ENCODE measurements at places on chromosomes 1 and 21.
A peak's percentile ranks its signal among the peaks of the same experiment; 100 is the strongest.

- no peak for DNase-seq
Observed at GRCh38 chr21:32816261-32816660, 44.7 kb upstream of the PAXBP1 start.

DNA sequence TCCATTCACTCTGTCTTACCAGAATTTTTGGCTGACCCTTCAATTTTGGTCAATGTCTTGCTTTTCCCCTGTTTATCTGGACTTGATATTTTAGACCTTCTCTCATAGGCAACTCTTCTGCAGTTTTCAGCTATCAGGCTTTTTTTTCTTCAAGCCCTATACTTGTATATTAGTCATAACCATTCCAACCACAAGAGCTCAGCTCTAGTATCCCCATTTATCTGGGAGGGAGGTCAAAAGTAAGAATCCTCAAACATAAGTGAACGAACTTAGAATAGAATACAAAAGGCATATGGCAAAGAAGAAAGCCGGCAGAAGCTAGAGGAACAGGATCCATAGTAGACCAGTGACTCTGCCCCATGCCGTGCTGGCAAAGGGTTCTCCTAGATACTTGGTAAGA, 45.9 kb upstream of the TNFSF4 start:
- DNase-seq = no peak

DNA sequence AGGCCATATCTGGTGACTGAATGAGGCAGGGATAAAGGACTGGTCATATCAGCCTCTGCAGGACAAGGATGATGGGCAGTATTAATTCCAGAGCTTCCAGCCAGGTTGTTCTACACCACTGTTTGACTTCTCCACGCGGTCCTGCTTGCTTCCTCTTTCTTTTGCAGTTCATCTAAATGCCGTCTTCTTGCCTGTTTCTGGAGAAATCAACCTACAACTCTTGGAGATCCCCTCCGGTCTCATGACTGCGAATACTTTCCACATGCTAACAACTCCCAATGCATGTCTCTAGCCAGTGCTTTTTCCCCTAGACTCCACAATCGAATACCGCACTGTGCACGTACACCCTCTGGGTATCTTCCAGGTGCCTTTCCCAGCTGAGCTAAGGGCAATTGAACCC, 14.1 kb upstream of the TIAM1 start:
- DNase-seq = no peak

GRCh38 chr1:51558375-51558924, 39.4 kb upstream of the EPS15 start:
- DNase-seq = no peak

- DNase-seq = no peak
Observed at GRCh38 chr1:158290321-158290844, 660 bp downstream of the CD1C start.

- peak; percentile 53 for DNase-seq
Observed at GRCh38 chr1:179706339-179706941, 36.7 kb upstream of the FAM163A start.

- DNase-seq = no peak
Observed at GRCh38 chr1:216830424-216831210, 107.4 kb upstream of the ESRRG start.

GRCh38 chr1:147600119-147601111, 59.1 kb downstream of the BCL9 start:
- no peak for DNase-seq

- DNase-seq = no peak
Observed at GRCh38 chr1:46483589-46483988, 6.0 kb upstream of the DMBX1 start.

DNA sequence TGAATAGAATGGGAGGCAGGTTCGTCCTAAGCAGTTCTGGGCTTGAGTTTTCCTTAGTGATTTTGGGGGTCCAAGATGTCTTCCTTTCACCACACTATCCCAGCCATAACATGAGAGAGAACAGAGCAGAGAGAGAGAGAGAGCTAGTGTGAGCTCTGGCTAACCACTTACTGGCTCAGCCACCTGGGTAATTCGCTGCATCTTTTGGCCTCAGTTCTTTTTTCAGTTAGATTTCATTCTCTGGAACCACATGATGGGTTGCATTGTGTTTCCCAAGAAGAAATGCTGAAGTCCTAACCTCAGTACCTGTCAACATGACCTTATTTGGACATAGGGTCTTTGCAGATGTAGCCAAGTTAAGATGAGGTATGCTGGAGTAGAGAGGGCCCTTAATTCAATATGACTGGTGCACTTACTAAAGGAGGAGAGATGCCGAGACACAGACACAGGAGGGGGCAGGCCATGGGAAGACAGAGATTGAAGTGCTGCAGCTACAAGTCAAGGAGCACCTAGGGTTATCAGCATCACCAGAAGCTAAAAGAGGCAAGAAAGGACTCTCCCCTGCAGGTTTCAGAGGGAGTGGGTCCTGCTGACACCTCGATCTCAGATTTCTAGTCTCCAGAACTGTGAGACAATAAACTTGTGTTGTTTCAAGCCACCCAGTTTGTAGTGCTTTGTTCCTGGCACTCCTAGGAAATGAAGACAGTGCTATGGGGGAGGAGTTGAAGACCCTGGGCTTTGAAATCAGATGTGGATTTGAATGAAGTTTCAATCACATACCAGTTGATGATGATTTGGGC, 26.2 kb upstream of the TARBP1 start:
- DNase-seq = no peak

- DNase-seq = no peak
Observed at GRCh38 chr1:227764019-227764391, 28.8 kb downstream of the SNAP47 start.

DNA sequence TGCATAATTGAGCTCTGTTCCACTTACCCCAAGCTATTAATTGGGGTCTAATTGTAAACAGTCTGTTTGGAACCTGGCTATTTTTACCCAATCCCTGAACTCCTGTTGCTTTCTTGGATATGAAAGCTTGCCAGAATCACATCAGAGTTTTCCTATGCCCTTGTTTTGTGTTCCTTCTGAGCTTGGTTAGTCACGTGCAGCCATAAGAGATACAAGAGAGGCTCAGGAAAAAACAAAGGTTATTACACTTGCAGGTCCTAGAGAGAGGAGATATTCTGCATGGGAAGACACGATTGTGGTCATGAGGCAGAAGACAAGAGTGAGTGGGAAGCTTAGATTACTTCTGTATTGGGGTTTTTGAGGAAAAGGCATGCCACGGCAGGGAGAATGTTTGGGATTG, 46.0 kb upstream of the RGL1 start:
- no peak for DNase-seq

DNA sequence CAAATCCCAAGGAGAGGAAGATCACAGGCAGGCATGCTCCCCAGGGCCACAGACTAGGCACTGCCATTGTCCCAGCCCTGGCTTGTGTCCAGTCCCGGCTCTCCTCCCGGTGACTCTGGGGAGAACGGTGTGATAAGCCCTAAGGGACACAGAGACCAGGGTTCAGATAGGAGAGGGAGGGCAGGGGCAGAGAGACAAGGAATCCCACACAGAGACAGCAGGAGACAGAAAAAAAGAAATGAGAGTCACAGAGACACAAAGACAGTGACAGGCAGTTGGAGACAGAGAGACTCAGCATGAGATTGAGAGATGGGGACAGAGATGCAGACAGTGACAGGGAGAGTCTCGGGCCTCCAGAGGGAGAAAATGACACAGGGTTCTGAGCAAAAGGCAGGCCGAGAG, 361 bp downstream of the INSRR start:
- no peak for DNase-seq

GRCh38 chr1:54052431-54052933, 522 bp downstream of the TMEM59 start:
- no peak for DNase-seq

GRCh38 chr1:114099268-114099667, 54.4 kb downstream of the SYT6 start:
- DNase-seq = no peak

DNA sequence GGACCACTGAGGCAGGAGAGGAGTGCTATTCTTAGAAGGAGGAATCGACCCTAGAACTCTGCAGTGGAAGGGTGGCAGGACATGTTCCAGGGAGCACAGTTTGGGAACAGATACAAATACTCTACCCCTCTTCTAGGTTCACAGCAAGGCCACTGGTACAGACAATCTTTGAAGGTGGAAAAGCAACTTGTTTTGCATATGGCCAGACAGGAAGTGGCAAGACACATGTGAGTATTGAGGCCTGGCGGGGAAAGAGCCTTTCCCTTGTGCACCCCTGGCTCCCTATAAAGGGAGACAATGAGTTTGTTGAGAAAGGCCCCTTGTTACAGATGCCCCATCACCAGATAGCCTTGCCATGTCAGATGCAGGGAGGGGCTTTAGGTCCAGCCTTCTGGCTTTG, 17.8 kb downstream of the KIF2C start:
- no peak for DNase-seq

- no peak for DNase-seq
Observed at GRCh38 chr1:33692206-33693188, 171.4 kb upstream of the HMGB4 start.

DNA sequence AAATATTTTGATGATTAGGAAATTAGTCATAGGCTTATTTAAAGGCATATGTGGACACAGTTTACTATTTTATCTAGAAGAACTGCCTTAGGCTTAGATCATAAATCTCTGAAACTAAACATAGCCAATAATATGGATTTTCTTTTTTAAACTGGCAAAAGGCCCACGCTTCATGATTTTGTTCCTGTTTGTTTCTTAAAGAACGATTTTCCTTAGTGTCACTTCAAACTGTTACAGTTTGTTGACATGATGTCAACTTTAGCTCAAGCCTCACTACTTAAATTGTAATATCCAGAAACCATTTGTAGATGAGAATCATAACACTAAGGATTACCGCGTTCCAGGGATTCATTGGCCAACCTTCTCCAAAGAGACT, 322.6 kb downstream of the HHIPL2 start:
- no peak for DNase-seq

GRCh38 chr1:26019641-26020315, 1.8 kb upstream of the EXTL1 start:
- DNase-seq = no peak

DNA sequence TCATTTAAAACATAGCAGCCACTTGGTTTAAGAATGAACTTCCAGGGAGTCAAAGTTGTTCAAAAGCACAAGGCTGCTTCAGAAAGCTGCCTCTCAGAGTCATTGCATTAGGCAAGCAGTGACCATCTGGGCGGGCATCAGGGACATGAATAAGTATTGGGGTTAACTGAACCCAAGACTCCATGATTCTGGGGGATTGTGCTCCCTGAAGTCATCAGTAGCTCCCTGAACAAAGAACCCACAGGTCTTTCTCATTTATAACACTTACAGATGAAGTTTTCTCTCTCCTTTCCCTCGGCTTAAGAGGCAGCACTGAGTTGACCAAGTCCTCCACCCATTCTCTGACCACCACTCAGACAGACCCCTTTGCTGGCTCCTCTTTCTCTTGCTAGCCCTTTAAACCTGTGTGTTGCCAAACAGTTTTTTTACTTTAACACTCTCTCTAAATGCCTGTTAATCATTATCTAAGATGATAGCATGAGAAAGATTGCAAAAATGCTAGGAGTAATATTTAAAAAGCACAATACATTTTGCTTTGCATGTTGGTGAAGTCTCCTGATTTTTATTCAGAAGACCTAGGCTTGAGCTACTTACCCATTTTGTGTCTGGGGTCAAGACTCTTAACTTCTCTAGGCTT, 77.0 kb upstream of the ARHGAP29 start:
- DNase-seq = no peak

GRCh38 chr21:35853321-35854239, 206.7 kb downstream of the SETD4 start:
- DNase-seq = no peak

GRCh38 chr1:211035821-211036380, 98.0 kb downstream of the KCNH1 start:
- DNase-seq = no peak

DNA sequence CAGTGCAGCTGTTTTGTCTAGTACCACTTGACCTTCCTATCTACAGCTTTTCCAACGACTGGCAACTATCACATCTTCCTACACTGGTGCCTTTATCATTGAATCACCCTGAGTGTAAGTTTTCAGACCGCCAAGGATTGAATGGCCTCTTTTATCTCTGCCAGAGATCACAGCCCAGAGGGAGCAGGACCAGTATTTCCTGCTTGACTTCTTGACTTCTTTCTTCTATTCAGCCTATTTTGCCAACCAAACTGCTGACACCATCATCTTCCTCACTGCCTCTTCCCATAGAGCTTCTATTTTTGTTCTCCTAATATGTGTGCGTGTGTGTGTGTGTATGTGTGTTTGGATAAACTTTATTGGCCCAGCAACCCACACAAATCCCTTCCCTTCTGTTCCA, 53.8 kb downstream of the SERBP1 start:
- DNase-seq = no peak

DNA sequence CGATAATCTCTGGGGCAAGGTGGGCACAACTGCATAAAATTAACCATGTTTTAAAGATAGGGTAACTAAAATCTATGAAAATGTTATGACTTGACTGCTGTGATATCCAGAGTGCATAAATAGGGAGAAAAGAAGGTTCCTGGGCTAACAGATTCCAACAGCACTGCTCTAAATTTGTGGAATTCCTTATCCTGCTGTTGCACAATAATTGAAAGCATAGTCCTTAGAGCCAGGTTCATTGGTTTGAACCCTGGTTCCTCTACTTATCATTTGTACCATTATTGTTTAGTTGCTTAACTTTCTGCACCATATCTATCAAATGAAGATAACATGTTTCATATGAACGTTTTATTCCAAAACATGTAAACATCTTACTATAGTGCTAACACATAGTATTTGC, 219.0 kb downstream of the NUF2 start:
- no peak for DNase-seq

- DNase-seq = no peak
Observed at GRCh38 chr1:101030881-101031280, 5.3 kb upstream of the DPH5 start.
